ENCODE measurements at places on chromosomes 11 and 22. TPM values are rescaled to one million over a fixed set of nuclear protein-coding genes. Genes with fewer than 3 reads are reported as not detected.

Gene THY1
- total RNA-seq = 49.6 TPM

GRCh38 chr11:46210133-46210636 lies 67.3 kb upstream of the CREB3L1 start:
- DNase-seq = no peak

DNA sequence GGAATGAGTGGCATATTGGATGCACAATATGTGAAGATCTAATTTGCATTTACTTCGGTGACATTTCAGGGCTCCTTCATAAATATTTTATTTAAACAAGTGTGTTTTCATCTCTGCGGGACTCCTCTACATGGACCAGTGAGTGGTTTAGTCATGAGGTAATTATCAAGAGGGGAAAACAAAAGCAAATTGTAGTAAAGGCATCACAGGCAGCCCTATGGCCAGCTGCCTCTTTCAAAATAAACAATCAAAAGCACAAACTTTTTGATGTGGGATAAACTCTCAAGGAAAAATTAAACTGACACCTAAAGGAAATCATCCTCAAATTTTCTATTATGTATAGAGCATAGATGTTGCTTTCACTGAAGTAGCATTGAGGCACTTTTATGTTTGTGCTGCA lies 6.0 kb downstream of the SYT9 start:
- no peak for DNase-seq

DNA sequence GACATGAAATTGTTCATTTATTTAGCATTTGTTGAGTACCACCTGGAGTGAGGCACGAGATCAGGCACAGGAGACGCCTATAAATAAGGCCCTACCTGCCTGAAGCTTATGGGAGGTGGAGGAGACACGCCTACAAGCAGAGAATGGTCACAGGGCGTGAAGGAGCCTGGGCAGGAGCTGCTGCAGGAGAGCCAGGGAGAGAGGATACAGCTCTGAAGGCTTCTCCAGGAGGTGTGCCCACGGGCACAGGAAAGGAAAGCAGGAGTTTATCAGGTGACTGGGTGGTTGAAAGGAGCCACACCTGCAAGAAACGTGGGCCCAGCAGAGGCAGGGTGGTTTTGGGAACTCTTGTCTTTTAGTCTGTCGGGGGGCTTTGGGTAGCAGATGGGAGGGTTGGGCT lies 70.3 kb downstream of the BMAL1 start:
- no peak for DNase-seq

Data from tongue (tissue), 3 donors.